ENCODE measurements at places on chromosomes 5 and 9.

DNA sequence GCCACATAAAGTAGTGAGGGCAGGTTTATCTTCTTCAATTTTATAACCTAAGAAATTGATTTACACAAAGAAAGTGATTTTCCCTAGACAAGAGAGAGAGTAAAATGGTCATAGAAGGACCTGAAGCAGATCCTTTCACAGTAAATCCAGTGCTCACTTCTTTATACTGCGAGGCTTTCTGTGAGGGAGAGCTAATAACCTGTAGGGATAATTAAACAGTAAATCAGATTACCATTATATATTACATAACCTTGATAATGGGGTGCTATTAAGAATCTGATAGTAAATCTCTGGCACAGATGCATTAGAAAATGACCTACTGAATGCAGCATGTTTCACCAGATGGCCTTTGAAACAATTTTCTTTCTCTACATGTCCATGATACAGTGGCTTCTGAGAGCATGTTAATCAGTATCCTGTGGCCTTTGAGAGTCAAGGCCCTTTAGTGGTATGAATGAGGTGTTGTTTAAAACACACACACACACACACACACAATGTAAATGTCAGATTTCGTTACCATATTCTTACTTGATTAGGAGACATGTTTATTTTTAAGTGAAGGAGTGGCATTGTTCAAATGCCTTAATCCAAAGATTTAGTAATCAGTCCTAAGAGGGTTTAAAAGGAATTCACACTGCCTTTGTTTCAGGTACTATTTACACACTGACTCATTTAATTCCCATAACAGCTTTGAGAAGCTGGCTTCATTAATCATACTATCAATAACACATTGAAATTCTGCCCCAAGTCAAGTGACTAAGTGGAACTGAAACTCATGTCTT, 124.7 kb downstream of the ALDH1A1 start:
- no peak for DNase-seq

DNA sequence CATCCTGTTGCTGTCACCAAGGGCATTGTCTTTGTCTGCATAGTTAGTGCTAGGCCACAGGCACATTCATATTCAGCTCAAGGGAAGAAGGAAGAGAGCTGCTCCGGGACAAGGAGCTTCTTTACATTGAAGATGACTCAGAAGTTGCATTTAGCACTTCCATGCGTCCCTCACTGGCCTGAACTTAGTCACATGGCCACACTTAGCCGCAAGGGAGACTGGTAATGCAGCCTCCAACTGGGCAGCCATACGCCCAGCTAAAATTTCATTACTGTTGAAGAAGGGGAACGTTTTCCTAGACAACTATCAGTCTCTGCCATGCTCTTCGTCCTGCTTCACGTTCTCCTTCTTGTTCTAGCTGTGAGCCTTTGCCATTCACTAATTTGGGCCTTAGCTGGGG, 20.0 kb downstream of the ACTL7B start:
- no peak for DNase-seq

DNA sequence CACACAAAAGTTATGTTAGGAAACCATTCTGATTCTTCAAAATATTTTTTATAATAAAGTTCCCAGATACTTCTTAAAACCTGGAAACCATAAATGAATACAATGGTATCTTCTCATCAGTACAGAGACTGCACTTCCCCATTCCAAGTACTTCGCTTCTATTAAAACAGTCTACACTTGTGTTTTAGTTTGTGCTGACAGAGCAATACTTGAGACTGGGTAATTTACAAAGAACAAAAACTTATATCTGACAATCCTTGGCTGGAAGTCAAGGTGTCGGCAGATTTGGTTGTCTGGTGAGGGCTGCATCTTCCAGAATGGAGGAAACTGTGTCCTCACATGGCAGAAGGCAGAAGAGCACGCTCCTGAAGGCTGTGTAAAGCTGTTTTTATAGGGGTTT, 70.1 kb downstream of the RFX3 start:
- DNase-seq, result no peak

DNA sequence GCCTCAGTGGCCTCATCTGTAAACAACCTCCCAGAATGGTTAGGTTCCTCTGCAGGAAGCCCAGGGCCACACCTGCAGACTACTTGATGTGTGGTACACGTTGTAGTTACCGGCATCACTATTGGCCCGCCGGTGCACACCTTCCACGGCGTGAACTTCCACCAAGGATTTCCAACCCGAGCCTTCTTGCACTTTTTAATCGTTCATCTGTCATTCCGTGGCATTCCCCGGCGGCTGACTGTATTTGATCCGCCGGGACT, 5.3 kb upstream of the TRIM41 start:
- no peak for DNase-seq

- DNase-seq, result no peak
Observed at GRCh38 chr9:104177003-104177611, 83.0 kb downstream of the SMC2 start.

- DNase-seq, result no peak
Observed at GRCh38 chr5:163447191-163447590, 9.8 kb downstream of the CCNG1 start.

DNA sequence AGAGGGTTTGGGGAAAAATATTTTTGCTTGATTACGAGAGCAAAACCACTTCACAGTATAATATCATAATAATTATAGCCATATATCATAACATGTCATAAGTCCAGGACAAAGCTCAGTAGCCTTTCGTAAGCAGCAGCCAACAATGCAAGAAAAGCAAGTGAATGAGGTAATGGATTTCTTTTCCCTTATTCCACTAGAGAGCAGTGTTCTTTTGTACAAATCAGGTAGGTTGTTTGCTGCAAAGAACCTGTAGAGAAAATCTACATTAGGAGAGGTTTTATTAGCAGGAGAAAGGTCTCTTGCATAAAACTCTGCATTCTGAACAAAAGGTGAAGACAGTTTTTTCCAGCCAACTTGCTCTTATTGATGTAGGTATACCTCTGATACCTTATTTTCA, 1033.4 kb downstream of the TLE4 start:
- no peak for DNase-seq

- DNase-seq, result no peak
Observed at GRCh38 chr5:169083394-169084018, 217.4 kb downstream of the SLIT3 start.

- no peak for DNase-seq
Observed at GRCh38 chr5:109003928-109004327, 256.2 kb downstream of the FER start.

Data from left ventricle myocardium inferior (tissue), 1 donor.